ENCODE measurements at places on chromosomes 7 and 10.

- DNase-seq: no peak
Measured at GRCh38 chr10:133511907-133512528, 15.1 kb upstream of the CYP2E1 start.

- peak; percentile 16 for DNase-seq
Measured at GRCh38 chr7:156764016-156764669, 123.6 kb downstream of the RNF32 start.

- no peak for DNase-seq
Measured at GRCh38 chr7:94433224-94433623, 38.5 kb downstream of the COL1A2 start.

DNA sequence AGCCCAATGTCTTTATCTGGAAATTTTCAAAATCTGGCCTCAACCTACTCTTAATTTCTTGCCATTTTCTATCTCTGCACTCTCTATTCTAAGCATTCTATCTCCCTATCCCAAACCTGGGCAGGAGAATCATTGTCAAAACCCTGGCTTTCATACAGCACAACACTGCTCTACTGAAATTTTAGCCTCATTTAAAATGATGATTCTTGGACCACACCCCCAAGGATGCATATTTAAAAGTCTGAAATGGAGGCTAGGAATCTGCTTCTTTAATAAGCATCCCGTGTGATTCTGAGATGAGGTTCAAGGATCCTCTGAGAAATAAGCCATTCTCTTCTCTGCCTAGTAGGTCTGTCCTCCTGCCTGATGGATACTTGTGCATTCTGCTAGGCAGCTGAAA is 50.8 kb upstream of the EGR2 start:
- no peak for DNase-seq

DNA sequence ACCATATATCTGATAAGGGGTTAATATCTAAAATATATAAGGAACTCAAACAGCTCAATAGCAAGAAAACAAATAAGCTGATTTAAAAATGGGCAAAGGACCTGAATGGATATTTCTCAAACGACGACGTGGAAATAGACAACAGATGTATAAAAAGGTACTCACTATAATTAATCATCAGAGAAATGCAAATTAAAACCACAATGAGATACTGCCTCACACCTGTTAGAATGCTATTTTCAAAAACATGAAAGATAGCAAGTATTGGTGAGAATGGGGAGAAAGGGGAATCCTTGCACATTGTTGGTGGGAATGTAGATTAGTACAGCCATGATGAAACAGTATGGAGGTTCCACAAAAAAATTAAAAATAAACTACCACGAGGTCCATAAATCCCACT is 163.2 kb downstream of the DKK1 start:
- no peak for DNase-seq

DNA sequence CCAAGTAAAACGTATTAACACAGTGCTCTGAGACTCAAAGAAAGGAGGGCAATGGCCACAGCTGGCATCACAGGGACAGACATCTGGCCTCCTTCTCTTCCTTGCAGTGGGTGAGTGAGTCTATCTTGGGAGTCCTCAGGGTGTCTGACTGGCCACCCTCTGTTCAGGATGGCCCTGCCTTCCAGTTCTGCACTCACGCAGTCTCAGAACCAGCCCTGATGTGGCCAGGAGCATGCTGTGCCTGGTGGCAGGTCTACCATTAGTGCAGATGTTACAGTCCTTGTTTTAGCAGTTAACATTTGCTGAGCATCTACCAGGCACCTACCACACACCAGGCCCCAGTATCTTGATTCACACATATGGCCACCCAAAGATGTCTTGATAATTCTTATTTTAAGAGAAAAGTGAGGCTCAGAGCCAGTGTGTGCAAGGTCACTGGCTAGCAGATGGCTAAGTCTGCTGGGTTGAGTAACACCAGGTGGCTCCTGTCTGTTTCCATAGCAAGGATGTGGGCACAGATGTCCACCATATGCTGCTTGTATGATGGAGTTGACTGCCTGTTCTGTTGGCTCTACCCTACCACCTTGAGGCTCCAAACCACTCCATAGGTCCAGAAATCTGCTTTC is 23.2 kb upstream of the ARHGAP22 start:
- DNase-seq: no peak

DNA sequence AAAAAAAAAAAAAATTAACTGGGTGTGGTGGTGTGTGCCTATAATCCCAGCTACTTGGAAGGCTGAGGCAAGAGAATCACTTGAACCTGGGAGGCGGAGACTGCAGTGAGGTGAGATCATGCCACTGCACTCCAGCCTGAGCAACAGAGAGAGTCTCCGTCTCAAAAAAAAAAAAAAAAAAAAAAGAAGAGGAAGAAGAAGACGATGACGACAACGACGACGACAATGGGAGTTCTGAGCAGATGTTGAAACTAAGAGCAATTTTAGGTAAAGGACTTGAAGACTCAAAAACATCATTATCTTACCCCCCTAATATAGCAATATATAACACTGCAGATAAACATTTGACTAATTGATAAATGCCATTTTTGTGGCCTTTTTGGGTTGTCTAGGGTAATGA is 39.5 kb upstream of the PPP1R17 start:
- no peak for DNase-seq

DNA sequence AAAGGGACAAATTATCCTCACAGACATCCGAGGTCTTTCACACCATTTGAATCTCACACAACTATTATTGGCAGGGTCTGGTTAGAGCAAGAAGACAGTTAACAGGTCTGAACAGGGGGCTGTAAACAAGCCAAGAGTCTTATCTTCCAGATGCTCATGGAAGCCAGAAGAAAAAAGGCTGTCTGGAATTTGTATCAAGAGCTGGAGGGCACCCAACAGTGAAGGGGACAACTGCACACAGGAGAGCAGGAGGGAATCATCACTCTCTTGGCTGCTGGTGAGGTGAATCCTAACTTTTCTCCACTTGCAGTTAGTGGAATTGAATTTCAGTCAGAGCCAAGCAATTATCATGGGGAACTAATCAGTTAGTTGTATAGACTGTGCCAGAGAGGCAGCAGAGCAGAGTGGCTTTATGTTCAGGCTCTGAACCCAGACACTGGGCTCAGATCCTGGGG is 880.2 kb upstream of the AUTS2 start:
- no peak for DNase-seq

DNA sequence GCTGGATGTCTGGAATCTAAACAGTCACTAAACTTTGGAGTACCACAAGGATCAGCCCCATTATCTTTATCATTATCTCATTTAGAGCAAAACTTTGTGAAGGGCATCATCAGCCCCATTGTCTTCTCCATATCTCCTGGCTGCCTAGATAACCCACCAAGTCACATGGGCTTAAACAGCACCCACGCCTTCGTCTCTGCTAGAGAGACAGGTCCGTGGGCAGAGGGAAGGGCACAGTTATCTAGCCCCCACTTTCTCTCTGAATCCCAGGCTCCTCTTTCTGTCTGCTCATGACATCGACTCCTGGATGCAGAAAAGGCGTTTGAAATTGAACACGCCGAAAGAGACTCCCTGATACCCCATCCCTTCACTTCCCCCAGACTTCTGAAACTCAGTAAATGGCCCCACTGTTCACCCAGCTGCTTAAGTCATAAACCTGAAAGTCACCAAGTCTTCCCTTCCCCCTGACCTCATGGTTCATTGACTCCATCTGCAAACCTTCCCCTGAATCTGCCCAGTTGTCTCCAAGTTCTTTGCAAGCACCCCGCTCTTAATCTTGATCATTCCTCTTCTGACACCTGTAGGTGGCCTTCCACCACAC is 20.9 kb upstream of the PARD3 start:
- DNase-seq: no peak

DNA sequence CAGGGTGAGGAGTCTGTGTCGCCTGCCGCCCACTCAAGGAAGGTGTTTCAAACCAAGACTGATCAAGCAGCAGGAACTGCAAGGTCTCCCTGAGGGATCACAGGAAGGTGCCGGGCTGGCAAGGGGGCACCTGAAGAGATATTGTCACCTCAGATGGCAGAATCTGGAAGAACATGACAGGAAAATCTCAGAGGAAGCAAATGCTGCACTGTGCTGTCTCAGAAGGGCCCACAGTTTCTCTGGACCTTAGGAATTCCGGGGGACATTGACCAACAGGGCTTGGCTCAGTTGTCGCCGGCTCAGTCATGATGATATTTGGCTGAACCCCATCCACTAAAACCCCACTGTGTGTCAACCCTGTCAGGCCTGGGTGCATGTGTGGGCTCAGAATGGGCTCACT is 31.9 kb upstream of the GPR26 start:
- no peak for DNase-seq

DNA sequence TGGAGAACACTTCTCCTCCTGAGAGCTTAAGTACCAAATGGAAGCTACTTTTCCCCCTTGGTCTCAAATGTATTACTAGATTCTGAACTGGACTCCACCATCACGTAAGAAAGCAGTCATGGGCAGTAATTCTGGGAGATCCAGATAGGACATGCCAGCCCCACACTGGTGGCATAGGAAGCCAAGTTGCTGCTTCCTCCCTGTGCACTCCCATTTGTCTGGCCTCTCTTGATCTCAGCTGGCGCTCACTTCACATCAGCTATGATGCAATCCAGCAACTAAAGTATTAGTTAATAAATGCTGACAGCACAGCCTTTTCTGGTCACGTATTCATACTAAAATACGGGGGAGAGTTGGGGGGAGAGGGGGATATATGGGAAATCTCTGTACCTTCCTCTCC is 3.4 kb upstream of the IL6 start:
- no peak for DNase-seq

DNA sequence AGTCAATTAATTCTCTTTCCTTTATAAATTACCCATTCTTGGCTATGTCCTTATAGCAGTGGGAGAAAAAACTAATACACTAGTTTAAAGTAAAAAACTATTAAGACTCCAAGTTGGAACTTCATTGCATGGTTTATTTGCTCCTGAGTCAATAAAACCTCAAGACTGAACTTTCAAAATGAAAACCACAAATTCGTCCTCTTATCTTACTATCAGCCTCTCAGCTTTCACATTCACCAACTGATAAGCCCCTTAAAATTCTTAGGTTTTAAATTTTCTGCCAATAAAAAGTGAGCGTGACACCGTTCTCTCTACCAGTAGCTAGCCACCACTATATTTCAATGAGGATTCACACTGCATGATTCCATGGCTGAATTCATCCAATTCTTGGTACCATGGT is 346.4 kb upstream of the NPSR1 start:
- DNase-seq: no peak

DNA sequence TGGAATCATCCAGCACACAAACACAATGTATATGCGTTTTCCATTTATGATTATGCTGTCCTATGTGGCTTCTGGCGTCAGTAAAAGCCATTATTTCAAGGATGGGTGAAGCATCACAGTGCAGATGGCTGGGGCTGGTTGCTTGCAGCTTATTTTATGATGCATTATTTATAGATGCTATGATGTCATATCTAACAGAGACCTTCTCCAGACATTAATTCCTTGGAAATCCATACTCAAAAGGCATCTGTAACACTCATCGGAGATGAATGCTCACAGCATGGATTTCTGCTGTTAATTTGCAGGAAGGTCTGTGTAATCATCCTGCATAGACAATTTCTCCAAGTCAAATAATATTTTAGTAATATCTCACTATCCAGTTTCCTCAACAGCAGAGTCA is 7.2 kb downstream of the RGS10 start:
- DNase-seq: no peak

GRCh38 chr7:115043605-115044004 is 121.7 kb downstream of the MDFIC start:
- no peak for DNase-seq

DNA sequence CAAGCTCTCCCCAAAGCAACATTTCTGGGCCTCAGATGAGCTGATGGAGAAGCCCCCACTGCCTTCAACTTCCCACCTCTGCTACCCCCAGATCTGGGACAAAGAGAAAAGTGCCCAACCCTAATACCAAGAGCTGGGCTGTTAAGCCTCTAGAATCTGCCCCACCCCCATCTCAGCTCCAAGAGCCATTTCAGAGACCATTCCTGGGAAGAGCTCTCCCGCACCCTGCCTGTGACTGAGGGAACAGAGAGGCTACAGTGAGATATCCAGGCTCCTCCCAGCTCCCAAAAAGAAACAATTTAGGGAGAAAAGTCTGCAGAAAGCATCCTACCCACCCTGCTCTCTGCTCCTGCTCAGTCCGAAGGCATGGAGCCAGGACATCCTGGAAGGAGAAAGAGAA is 2.5 kb upstream of the KCNH2 start:
- peak; percentile 30 for DNase-seq

GRCh38 chr7:81234896-81235295 is 316.0 kb upstream of the SEMA3C start:
- DNase-seq: no peak

DNA sequence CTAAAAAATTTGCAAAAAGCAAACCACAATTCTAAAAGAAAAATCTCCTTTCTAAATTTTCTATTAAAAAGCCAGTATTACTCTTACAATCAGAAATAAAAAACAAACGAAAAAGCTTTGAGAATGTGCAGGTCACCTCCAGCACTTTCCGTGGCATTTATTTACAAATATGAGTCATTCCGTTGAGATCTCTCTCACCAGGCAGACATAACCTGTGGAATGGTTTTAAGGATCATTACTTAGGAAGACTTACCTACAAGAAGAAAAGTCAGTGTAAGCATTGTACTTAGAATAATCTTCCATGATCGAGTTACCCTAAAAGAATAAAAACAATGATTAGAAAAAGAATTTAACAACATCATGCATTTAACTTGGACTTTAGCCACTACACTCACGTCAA is 3.3 kb downstream of the SUN3 start:
- DNase-seq: no peak

DNA sequence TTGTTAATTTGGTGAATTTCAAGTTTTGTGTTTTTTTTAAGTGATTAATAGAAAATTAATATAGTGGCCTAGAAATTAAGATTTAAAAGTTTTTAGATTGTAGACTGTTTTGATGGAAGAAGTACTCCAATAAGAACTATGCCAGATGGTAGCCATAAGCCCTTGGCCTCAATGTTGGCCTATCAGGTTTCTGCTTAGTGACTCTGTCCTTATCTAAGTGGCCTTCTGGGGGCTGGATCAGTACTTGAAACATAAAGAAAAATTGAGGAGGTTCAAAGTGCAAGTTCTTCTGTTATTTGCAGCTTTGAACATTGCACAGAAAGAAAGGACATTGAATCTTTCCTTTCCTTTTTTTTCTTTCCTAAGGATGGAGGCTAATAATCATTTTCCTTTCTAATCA is 9.9 kb downstream of the CCDC126 start:
- no peak for DNase-seq

DNA sequence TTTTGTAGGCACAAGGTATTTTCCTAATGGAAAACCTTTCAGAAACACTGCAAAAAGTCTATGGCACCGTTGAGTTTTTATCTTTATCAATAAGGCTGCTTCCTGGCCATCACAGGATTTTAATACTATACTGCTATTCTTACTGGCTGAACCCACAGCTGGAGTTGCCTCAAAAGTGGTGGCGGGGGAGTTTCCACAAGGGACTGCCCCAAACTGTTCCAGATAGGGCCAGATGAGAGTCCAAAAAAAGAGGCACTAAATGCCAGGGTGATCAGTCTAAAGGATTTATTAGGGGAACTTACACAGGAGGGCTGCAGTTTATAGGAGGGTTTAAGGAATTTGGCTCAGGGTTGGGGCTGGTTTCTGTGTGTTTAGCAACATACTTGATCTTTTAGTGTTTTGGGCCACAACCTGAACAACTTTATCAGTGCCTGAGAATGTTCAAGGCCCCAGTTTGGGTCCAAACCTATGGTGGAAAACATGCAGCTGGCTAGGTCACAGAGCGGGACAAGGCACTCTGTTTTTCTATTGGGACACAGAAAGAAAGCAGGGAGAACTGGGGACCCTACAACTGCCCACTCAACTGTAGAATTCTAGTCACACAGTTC is 41.4 kb downstream of the STAM start:
- no peak for DNase-seq
